GM04504 (cell line): ENCODE measurements at places on chromosomes 7 and 10.

DNA sequence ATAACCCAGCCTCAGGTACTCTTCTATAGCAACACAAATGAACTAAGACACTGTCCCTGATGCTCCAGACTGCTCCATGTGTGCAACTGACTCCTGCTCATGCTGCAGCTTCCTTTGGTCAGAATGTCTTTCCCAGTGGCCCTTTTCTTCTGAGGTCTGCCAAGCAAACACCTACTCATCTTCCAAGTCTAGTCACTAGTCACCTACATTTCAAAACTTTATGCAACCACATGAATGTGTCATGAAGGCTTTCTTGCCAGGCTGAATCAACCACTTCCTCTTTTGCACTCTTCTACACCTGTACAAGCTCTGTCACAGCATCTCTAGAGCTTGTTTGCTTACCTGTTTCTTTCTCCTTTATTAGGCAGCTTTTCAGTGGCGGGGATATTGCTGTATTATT, 75.8 kb downstream of the LSMEM1 start:
- no peak for DNase-seq

- no peak for DNase-seq
Measured at GRCh38 chr7:151662251-151662826, 142.6 kb upstream of the RHEB start.

DNA sequence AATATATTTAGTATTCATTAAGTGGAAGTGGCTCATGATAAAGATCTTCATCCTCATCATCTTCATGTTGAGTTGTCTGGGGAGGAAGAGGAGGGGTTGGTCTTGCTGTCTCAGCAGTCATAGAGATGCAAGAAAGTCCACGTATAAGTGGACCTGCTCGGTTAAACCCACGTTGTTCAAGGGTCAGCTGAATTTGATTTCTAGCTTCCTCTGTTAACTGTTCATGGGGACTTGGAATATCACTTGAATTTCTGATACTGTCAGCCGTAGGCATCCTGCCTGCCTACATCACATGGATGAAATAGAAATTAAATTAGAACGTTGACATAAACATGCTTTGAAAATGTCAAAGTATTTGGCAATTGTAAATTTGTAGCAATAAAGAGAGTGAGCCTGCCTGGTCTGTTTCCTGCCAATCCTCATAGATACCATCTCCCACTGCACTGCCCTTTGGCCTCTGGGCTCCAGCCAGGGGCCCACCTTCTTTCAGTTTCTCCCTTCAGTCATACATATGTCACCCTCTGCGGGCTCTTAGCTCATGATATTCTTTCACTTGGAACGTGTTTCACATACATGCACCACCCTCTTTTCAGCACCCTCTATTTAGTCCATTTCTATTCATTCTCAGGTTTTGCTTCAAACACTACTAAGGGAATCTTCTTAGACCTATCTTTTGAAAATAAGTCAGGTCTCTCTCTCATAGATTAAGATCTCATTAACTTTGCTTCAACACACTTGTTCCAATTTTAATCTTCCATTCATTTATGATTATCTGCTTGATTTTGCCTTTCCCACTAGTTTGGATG, 376.3 kb downstream of the IPMK start:
- no peak for DNase-seq

GRCh38 chr7:66921396-66921917, 432 bp downstream of the TMEM248 start:
- peak; percentile 34 for DNase-seq

DNA sequence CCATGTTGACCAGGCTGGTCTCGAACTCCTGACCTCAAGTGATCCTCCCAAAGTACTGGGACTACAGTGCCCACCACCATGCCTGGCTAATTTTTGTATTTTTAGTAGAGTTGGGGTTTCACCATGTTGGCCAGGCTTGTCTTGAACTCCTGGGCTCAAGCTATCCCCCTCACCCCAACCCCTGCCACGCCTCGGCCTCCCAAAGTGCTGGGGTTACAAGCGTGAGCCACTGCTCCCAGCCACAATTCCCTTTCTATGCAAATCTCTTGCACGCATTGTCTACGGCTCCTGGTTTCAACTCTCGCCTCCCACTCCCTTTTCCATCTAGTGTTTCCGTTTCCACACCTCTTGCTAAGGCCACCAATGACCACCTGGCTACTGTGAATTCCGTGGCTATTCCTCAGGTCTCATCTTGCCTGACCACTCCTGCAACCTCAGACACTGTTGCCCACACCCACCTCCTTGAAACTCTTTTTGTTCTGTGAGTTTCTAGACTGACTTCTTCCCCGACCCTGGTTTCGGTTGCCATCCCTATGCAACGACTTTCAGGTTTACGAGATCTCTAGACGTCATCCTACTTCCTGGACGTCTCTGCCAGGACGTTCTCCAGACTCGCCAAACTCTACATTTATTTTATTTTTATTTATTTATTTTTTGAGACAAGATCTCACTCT, 3.4 kb downstream of the CLDN3 start:
- no peak for DNase-seq

- no peak for DNase-seq
Measured at GRCh38 chr7:66558201-66558641, 70.5 kb upstream of the KCTD7 start.
